Renal cortical epithelial cell (primary cell): ENCODE measurements at places on chromosomes 2 and 18. TPM values are rescaled to one million over a fixed set of nuclear protein-coding genes. Genes with fewer than 3 reads are reported as not detected.

DNA sequence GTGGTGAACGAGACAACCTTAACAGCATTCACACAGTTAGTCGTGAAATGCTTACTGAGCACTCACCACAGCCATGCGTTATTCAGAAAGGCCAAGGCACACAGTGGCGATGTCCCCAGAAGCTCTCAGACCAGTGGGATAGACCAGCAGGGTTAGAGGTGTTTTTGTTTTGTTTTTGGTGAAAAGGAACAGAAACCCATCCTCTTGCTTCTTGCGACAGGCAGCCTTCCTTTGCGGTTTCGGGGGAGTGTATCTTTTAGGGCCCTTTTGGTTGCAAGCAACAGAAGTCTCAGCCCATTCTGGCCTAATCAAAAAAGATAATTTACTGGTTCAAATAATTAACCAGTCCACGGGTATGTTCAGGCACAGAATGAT lies 4.7 kb downstream of the GNLY start:
- DNase-seq, result no peak

DNA sequence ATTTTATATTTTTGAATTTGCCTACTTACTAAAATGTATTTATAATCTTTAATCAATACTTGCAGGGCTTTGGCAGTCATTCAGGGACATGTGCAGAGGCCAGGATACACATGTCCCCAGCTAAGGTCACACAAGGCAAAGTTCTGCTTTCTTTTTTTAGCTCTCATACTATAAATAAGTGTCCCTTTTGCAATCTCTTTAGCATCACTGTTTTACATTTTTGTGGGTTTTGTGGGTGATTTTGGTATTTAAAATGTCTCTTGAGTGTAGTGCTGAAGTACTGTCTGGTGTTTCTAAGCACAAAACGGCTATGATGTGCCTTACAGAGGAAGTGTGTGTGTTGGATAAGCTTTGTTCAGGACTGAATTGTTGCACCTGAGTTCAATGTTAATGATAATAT lies 309.0 kb upstream of the GULP1 start:
- DNase-seq, result peak; percentile 92

UGT1A7 gene
- total RNA-seq, result 0.69 and 2.8 TPM in 2 replicates

- DNase-seq, result no peak
These were observed 796.7 kb upstream of the CELF4 start for GRCh38 chr18:38362286-38362792.

DNA sequence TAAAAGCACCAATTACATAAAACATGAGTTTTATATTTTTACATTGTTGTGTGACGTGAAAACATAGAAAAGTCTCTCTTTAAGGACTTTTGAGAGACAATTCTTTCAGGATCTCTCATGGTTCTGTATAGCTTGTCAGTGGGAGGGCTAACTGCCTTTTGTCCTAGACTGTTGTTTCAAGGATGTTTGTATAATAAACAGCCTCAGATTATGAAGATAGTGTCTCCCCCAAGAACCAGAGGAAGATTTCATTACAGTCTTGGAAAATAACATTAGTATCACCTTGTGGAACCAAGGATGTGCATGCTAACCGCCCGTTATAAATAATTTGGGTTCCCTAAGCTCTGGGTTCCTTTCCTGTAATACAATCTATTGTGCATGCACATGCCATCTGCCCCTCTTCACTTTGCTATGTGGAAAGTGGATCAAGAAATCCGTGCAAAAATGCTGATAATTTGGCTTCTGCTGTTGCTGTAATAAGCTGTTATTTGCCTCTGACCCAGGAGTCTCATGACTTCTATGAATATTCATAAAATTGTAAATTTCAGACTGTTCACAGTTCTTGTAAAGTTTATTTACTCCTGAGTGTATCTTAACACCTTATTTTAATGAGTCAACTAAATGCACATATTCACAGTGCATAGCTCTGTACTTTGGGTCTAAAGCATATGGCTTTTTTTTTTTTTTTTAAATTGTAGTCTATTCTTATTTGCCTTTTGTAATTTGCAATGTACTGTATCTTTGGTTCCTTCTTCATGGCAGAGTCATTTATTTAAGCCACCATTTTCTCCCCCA lies 265.5 kb downstream of the PTH2R start:
- DNase-seq, result no peak

- no peak for DNase-seq
These were observed 51.8 kb downstream of the ROCK2 start for GRCh38 chr2:11292464-11293255.

GRCh38 chr2:29212009-29212408 lies 96.8 kb downstream of the CLIP4 start:
- no peak for DNase-seq

GRCh38 chr18:4453874-4454536 lies 1.1 kb downstream of the DLGAP1 start:
- no peak for DNase-seq

- DNase-seq, result peak; percentile 85
These were observed 860.6 kb upstream of the ZEB2 start for GRCh38 chr2:145380436-145381017.

DNA sequence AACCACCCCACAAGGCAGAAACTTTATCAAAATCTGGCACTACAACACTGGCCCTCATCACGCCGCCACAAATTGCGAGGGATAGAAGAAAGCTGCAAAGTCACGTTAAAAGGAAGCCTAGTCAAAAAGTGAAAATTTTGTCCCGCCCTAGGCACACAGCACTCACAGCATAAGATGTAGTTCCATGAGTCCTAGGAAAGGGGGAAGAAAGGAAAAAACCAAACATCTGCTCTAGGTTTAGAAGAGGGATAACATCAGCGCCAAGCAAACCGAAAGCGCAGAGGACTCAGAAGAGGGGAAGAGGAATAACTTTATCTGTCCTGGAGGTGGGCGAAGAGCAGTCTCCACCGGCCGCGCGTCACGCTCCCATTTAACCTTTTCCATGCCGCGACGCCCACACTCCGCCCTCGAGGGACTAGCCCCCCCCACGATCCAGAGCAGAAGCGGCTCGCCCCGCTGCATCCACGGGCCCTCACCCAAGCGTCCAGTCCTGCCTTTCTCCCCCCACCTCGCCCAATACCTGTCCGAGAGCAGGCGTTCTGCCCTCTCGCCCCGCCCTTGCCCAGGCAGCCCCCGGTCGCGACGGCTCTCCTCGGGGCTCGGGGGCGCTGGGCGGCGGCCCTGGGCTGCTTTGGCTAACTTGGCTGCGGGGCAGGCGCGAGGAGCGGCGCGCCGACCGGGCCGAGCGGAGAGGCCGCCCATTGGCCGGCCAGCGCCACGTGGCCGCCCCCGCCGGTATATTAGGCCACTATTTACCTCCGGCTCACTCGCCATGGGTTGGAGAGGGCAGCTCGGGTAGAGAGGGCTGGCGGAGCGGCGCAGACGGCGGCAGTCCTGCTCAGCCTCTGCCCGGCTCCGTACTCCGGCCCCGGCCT lies at the start of gene HOXD1:
Gene HOXD1 (plus strand): TSS at position 770 of the 875 bp plus-strand sequence. CDS start 134 bp downstream, outside the sequence.
- peak; percentile 47 for DNase-seq

DNA sequence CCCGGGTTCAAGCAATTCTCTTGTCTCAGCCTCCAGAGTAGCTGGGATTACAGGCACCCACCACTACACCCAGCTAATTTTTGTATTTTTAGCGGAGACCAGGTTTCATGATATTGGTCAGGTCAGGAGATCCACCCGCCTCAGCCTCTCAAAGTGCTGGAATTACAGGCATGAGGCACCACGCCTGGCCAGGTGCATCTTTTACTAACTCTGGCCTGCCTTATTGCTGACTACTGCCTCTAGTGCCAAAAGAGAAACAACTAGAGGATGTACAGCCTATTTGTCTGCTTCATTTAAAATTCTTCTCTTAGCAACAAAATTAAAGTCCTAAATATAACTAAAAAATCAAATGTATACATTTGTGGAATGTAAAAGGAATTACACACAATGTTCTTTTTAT lies 115.4 kb downstream of the BMPR2 start:
- no peak for DNase-seq

DNA sequence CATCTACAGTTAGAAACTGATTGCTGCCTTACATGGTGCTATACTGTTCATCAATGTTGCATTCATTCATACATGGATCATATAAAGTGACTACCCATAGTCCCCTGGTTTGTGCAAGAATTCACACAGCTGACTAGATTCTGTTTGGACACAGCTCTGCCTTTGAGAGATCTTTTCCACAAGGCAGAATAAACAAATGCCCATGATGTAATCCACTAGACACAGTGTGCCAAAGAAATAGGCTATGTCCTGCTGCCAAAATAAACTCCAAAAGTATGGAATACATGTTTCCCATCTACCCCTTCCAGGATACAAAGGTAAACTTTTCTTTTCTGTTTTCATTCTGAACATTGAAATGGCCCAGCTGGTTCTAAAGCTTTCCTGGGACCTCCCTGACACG lies 269.4 kb upstream of the CHAC2 start:
- no peak for DNase-seq

- DNase-seq, result peak; percentile 72
These were observed at the start of gene CFAP221 for GRCh38 chr2:119544075-119544938. Gene CFAP221, plus strand, starts transcription at chr2:119544449. Its CDS starts 1,683 bp downstream, at chr2:119546132.

KYNU gene
- 1.6 and 6.1 TPM in 2 replicates for total RNA-seq

GRB14 gene
- 10.4 and 22.1 TPM in 2 replicates for total RNA-seq

GRCh38 chr2:135063210-135063609 lies 11.1 kb downstream of the RAB3GAP1 start:
- DNase-seq, result no peak

- no peak for DNase-seq
These were observed 24.8 kb downstream of the RAB27B start for GRCh38 chr18:54852780-54853675.

KCNG3 gene
- total RNA-seq, result 0.15 TPM in 1 of 2 replicates, not detected in the other

- DNase-seq, result no peak
These were observed 46.2 kb upstream of the CAB39 start for GRCh38 chr2:230666446-230666845.

GRCh38 chr2:102027036-102027980 lies 35.5 kb downstream of the IL1R2 start:
- DNase-seq, result peak; percentile 84

ABCG8 gene
- not detected in 2 replicates for total RNA-seq

DNA sequence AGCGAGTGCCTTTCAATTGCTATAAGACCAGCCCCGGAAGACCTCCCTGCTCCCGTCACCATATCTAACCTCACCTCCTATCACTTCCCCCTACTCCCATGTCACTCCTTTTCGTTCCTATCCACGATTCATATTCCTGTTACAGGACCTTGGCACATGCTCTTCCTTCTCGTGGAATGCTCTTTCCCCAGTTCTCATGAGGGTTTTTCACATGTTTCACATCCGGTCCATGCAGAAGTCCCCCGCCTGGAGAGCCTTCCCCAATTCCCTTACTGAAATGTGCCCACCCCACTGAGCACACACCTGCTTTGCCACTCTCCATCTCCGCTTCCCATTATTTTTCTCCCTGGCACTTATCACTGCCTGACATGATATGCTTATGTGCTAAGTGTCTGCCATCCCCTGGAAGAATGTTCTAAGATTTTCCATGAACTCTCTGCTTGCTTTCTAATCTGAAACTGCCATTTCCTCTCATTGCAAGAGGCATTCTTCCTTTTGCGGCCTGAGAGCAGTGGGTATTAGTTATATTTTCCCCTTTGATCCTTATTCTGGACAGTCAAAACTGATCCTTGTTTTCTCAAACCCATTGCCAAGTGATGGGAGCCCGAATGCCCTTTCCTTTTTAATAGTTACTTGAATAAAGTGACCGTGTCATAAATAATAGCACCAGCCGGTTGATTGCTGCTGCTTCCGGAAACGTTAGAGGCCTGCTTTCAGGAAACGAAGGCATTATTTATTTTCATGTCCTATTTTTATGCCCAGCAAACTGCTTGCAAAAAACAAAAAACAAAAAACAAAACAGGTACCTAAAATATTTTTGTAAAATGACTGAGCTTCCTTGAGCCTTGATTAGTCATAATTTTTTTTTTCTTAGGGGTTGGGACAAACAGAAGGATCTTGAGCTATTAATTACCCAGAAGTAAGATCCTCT lies 127.9 kb downstream of the ZNF532 start:
- peak; percentile 80 for DNase-seq

- DNase-seq, result peak; percentile 97
These were observed 87.5 kb downstream of the TFCP2L1 start for GRCh38 chr2:121197369-121198091.

DNA sequence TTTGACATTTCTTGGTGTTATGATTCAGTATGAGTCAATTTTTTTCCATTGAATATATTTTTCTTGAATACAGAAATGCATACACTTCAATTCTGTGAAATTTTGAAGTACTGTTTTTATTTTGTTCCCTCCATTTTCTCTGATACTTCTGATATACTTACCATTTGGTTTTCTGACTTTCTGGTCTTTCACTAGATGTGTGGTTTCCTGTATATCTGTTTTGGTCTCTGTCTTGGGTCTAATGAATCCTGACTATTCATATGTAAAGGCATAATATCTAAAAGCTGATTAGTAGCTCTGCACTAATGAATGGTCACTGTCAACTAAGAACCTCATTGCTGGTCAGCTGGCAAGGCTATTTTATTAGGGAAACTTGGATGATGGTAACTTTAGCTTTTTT lies 345.6 kb downstream of the GRB14 start:
- no peak for DNase-seq

DNA sequence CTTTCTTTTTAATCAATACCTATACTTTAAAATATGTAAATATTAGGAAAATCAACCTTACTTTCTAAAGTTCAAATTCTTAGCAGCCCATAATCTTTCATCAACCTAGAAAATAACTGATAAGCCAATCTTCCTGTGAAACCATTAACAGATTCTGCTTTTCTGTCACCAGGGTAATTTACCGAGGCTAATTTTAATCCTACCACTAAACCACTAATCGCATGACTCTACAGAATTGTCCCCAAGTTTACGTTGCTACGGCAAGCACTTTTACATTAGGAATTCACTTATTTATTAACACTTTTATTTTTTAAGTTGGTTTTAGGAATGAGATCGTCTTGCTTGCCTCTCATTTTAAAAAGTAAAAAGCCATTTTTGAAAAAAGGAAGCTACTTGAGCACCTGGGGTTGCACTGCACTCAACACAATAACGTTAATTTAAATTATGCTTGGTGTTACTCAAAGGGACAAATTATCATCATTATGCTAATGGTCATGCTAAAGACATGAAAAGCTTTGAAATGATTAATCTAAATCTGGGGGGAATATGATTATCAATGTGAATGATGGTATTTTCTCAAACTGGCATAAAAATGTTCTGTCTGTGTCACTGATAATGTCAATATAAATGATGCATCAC lies 10.2 kb downstream of the ZNF516 start:
- DNase-seq, result no peak

GRCh38 chr2:239309398-239310245 lies 91.2 kb downstream of the HDAC4 start:
- no peak for DNase-seq

GRCh38 chr18:48668466-48669179 lies 129.8 kb downstream of the CTIF start:
- DNase-seq, result no peak

DNA sequence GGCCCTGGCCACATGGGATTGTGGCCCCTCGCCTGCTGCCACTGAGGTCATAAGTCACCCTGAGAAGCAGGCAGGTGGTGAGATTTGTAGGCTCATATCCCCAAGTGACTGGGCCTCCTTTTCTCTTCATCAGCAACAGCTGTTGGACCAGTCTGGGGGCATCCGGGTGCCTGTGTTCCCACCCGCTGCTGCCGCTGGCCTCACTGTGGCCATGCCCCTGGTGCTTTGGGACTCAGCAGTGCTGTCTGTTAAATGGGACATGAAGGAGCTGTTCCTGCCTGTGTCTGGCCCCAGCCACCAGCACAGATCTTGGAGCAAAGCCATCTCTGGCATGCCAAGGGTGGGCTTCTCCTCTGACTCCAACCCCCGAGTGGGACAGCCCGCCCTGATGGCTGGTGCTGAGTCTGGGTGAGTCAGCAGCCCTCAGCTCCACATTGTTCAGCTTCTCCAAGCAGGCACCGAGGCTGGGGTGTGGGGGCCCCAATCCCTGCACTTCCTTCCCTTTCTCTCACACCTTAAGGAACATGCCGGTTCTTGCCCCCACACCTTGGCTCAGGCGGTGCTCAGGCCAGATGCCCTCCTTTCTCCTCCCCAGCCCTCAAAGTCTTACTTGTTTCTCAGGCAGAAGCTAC lies 207.9 kb downstream of the GLI2 start:
- DNase-seq, result no peak
